ENCODE measurements at places on chromosomes 6 and 20.

DNA sequence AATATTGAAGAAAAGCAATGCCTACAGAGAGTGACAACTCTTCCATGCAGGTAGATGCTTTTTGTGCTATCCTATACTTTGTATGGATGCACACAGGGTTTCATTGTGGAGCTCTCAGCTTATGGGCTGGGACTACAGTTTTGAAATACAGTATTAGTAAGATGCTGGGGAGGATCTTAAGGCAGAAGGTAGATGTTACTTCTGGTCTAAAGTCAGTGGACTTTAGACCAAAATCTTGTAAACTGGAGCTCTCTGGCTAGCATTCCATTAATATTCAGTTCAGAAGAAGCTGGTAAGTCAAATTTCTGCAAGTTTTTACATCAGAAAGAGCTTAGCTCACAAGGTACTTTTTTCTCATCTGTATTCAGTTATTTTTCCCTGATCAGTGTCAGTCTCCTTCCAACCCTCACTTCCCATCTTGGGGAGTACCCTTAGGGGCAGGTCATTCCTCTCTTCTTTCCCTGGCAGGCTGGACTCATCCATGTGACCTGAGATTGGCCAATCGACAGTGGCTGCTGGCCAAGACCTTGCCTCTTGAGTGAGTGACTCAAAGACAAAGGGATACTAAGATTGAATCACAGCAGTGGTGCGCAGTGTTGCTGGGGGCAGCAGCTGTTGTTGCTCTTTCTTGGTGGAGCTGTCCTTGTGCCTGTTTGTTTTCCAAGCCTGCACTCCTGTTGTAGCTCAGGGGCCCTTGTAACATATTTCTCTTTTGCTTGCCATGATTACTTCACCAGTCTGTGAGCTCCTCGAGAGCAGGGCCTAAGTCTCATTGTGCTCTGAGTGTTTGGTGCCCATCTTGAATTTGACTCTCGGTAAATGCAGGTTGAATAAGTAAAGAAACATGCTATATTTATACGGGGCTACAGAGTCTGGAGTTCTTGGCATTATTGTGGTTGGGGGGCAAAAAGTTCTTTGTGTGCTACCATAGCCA is 2.8 kb upstream of the PHF20 start:
- DNase-seq = peak; percentile 88

GRCh38 chr6:106536851-106537250 is 92.4 kb downstream of the RTN4IP1 start:
- no peak for DNase-seq

GRCh38 chr20:32070282-32070681 is 18.2 kb downstream of the HCK start:
- no peak for DNase-seq

DNA sequence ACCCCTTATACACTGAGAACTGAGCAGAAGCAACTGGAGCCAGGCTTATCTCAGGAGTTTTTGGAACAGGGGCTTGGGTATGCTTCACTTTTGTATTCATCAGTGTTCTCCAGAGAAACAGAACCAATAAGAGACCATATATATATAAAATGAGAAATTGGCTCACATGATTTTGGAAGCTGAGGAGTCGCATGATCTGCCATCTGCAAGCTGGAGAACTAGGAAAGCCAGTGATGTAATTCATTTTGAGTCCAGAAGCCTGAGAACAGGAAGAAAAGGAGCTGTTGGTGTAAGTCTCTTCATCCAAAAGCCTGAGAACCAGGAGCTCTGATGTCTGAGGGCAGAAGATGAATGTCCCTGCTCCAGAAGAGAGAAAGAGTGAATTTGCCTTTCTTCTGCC is 272.0 kb downstream of the SLC35F1 start:
- no peak for DNase-seq

- DNase-seq = no peak
These were observed 28.9 kb downstream of the STMND1 start for GRCh38 chr6:17130786-17131185.

DNA sequence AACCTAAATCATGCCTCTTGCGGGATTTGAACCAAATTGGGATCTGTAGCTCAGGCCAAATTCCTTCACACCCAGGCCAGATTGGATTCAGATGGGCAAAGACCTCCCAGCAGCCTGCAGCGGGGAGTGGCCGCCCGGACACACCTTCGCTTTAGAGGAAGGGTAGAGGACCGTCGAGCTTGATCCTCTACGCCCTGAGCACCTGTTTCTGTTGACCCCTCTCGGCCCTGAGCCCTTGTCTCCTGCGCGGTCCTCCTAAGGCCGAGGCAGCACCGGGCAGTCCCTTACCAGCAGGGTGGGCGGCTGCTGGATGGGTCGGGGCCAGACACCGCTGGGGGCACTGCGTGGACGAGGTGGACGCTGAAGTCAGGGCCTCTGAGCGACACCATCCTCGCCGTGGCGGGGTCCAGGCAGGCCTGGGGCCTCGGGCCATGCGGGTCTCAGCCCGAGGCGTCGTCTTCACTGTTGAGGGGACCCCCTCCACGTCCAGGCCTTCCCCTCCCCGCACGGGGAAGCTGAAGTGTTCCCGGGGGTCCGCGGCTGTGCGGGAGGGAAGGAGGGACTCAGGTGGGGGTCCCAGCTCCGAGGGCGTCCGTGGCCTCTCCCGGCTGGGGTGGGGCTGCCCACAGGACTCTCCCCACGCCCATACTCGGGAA is 114.8 kb downstream of the SMOC2 start:
- no peak for DNase-seq

DNA sequence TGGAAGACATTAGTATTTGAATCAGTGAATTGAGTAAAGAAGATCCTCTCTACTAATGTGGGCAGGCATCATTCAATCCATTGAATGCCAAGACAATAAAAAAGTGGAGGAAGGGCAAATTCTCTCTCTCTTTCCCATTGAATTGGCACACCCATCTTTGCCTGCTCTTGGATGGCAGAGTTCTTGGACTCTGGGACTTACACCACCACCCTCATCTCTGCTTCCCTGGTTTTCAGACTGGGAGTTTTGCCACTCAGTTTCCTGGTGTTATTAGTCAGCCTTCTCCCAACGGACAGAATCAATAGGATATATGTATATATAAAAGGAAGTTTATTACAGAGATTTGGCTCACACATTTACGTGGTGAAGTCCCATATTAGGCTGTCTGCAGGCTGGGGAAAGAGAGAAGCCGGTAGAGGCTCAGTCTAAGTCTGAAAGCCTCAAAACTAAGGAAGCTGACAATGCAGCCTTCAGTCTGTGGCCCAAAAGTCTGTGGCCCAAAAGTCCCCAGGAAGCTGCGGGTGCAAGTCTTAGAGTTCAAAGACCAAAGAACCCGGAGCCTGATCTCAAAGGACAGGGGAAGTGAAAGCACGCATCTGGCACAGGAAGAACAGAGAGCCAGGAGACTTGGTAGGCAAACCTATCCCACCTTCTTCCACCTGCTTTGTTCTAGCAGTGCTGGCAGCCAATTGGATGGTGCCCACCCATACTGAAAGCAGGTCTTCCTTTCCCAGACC is 64.4 kb downstream of the SMPDL3A start:
- no peak for DNase-seq

DNA sequence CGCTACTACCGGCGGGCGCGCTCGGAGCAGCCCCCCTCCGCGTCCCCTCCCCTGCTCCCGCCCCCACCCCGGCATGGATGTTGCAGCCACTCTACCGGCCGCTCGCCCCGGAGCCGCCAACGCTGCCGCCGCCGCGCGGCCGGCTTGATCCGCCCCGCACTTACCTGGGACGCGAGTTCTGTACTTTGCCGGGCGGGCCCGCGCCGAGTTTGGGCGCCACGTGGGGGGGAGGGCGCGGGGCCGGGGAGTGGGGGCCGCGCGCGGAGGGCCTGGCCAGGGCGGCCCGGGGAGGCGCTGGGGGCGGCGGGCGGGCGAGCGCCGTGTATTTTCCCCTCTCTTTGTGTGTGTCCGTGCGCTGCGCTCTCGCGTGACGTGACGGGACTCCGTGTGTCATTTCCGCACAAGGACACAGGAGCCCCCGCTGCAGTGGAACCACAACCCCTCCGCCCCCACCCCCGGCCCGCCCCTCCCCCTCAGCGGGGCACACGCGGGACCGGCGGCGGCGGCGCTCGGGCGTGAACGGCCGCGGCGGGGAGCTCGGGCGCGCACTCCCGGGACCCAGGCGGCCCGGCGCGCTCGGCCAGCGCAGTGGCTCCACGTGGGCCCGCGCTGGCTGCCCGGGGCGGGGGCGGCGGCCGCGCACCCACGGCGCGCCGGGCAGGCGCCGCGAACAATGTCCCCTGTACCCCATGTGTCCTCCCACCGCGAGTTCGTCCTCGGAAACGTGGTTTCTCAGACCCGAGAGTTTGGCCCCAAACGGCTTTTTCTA is at the start of gene BEND3:
Gene BEND3 (minus strand): TSS at position 590 of the 769 bp plus-strand sequence. CDS start 16,230 bp downstream, outside the sequence.
- DNase-seq = no peak

- no peak for DNase-seq
These were observed 286.2 kb downstream of the THBS2 start for GRCh38 chr6:168967281-168967925.

- DNase-seq = no peak
These were observed 95.9 kb downstream of the SSR1 start for GRCh38 chr6:7216941-7217621.

DNA sequence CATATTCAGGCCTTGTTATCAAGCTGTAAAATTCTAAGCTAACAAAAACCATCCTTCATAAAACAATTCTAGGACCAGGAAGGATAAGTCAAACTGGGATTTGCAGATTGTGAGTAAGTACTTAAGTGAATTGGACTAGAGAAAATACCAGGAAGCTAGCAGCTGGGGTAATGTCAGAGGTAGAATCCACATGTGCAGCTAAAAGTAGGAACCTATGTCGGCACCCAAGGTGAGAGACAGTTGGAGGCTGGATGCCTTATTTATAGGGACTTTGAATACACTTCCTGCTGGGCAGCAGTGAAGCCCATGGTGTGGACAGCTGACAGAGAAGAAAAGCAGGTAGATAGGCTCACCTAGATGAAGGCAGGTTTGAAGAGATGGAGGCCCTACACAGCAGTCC is 127.3 kb downstream of the FLRT3 start:
- no peak for DNase-seq

DNA sequence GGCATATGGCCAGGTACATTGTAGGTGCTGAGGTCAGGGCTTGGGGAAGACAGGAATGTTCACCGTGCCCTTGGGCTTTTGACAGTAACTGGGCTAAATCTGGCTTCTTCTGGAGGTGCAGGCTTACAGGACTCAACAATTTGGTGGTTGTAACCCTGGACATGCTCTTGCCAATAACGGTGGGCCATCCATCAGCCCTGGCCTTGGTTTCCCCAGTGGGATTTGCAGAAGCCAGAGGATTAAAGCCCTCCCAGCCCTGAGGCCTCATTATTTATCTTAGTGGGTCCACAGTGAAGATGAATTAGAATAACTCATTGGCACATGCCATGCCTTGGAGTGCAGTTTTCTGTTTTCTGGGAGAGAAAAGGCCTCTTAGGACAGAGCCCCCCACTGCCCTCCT is 44.0 kb downstream of the TOX2 start:
- DNase-seq = no peak

DNA sequence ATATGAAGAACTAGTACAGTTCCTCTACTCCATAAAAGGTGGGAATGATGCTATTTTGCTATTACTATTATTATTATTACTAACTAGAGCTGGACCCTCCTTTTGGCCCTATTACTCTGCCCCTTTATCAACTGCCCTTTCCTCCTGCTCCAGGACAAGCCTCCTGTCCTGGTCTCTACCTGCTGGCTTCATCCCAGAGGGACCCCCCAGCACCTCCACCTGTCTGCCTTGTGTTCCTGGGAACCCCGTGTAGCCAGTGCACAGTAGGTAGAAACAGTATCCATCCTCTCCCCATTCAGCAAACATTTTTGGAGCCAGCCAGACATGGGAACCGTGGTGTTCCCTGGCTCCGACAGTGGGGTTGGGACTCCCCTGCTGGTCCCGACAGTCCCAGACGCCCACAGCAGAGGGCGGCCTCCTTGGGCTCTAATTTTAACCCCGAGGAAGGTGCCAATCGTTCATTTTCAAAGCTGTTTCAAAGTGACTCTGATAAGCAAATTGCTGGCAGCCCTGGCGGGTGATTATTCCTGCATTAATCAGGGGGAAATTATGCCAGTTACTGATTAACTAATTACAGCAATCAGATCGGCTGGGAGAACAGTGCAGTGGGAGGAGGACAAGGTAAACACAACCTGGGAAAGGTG is 44.2 kb upstream of the MDGA1 start:
- no peak for DNase-seq

- DNase-seq = no peak
These were observed 177.8 kb downstream of the PLCB4 start for GRCh38 chr20:9246731-9247130.

- DNase-seq = no peak
These were observed 544 bp upstream of the TP53INP2 start for GRCh38 chr20:34703424-34704176.

- DNase-seq = no peak
These were observed 90.9 kb downstream of the SPTLC3 start for GRCh38 chr20:13099676-13100075.

DNA sequence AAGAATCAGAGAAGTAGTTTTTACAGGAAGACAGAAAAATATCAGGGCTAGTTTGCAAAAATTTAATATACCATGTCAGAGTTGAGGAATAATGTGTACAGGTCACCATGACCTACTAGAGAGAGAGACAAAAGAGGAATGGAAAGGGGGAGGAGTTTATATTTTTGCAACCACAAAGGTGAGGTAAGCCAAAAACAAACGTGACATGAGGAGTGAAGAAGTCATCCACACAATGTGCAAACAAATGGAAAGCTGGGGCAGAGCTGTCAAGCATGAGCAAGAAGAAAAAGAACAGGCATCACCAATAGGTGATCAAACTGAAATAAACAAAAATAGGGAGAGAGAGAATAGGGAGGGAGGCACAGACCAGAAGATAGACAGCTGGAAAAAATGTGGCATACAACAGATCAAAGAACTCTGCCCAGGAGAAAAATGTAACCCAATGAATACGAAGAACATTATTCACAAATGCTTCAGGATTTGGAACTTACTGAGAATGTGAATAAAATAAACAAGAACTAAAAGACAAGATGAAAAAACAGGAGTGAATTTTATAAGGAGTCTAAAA is 15.5 kb downstream of the RARS2 start:
- no peak for DNase-seq

Data from NCI-H524 treated with DMSO at 0.1 percent for 48 hours (cell line).